ENCODE measurements at places on chromosomes 16 and 17. TPM values are rescaled to one million over a fixed set of nuclear protein-coding genes. Genes with fewer than 3 reads are reported as not detected.
A peak's percentile ranks its signal among the peaks of the same experiment; 100 is the strongest.

MAPK7 gene
- 51.2 TPM for total RNA-seq

TP53TG3F gene
- not detected for total RNA-seq

GRCh38 chr16:67775273-67775672 is 31.1 kb downstream of the RANBP10 start:
- H3K4me3 ChIP-seq: no peak overlapping the region
- H3K27me3 ChIP-seq: no peaks in the 10 kb centered on the region
- DNase-seq: no peak
- peaks cover 11% of the 10 kb centered on the region for H3K4me1 ChIP-seq
- no peak overlapping the region for H3K27ac ChIP-seq

DNA sequence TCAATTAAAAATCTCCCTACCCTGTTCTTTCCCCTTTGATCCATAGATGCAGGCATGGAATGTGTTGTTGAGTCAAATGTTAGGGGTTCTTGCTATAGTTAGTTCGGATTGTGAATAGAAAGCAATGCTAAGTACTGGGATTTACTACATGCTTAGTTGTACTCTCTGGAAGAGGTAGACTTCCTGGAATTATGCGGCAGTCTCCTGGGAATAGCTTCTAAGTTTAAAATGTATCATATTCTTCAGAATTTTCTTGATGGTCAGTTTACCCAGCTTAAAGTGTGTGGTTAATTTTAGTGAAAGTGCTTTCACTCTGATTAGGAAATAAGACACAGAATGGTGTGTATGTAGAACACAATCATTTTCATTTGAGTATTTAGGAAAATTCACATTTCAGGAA is 3.5 kb downstream of the CLTC start:
- no peaks in the 10 kb centered on the region for H3K27me3 ChIP-seq
- no peak overlapping the region for H3K27ac ChIP-seq
- no peaks in the 10 kb centered on the region for H3K36me3 ChIP-seq

GRCh38 chr17:34816848-34817247 is 144.4 kb downstream of the CCT6B start:
- no peaks in the 10 kb centered on the region for H3K36me3 ChIP-seq
- no peak for DNase-seq
- no peaks in the 10 kb centered on the region for H3K4me1 ChIP-seq
- no peaks in the 10 kb centered on the region for H3K27me3 ChIP-seq

DNA sequence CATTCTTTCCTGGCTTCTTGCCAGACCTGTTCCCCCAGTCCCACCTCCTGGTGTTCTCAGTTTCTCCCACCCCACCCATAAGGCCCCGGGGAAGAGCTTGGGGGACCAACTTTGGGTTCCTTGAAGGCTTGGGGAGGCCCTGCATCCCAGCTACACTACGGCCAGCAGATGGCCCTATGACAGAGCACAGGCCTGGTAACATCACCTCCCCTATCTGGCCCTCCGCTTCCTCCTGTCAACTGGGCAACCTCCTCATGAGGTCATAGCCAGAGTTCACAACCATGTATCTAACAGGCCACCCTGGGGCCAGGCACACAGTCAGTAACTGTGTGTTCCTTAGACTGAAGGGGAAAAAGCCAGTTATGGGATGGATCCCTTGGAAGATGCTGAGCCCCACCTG is 31.4 kb downstream of the MYO15A start:
- H3K36me3 ChIP-seq: no peaks in the 10 kb centered on the region
- H3K4me1 ChIP-seq: peaks cover 5% of the 10 kb centered on the region
- no peak overlapping the region for H3K4me3 ChIP-seq
- no peak for DNase-seq
- no peaks in the 10 kb centered on the region for H3K27me3 ChIP-seq

- DNase-seq: no peak
- no peak overlapping the region for H3K27ac ChIP-seq
- H3K36me3 ChIP-seq: peaks cover 83% of the 10 kb centered on the region
- H3K27me3 ChIP-seq: no peaks in the 10 kb centered on the region
- H3K4me3 ChIP-seq: no peak overlapping the region
These were observed 14.4 kb upstream of the PLD6 start for GRCh38 chr17:17220529-17220928.

- H3K4me1 ChIP-seq: peaks cover 24% of the 10 kb centered on the region
- H3K4me3 ChIP-seq: peak overlapping the region; percentile 64
- H3K27ac ChIP-seq: peak overlapping the region; percentile 39
- H3K36me3 ChIP-seq: no peaks in the 10 kb centered on the region
These were observed 3.5 kb upstream of the NHERF1 start for GRCh38 chr17:74744714-74745547.

GRCh38 chr16:2189252-2189893 is 7.0 kb downstream of the CASKIN1 start:
- no peaks in the 10 kb centered on the region for H3K27me3 ChIP-seq
- DNase-seq: no peak
- H3K36me3 ChIP-seq: no peaks in the 10 kb centered on the region
- no peaks in the 10 kb centered on the region for H3K4me1 ChIP-seq
- H3K4me3 ChIP-seq: no peak overlapping the region
- H3K27ac ChIP-seq: no peak overlapping the region

All from thoracic aorta (tissue), 2 donors.